Right lobe of liver (tissue), 6 donors: ENCODE measurements at places on chromosomes 6 and 20.
A peak's percentile ranks its signal among the peaks of the same experiment; 100 is the strongest.

DNA sequence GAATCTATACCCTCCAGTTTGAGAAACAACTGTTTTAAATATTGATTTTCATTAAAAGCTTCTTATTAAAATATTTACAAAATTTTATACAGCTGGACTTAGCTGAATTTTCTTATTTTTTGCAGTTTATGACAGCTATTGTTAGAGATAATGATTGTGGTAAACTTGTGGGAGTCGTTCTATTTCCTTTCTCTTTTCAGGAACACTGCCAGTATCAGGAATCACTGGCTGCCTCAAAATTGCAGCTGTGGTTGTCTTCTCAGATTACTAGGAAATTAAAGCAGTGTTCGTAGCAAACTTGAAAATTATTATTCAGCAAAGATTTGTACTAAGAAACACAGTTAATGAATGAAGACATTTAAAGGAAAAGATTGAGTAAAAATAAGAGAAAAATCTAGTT is 311.0 kb downstream of the CENPW start:
- DNase-seq = no peak
- no peak overlapping the region for H3K4me3 ChIP-seq
- H3K36me3 ChIP-seq = no peaks in the 10 kb centered on the region
- H3K27ac ChIP-seq = no peak overlapping the region
- no peaks in the 10 kb centered on the region for H3K4me1 ChIP-seq

- H3K36me3 ChIP-seq = no peaks in the 10 kb centered on the region
- DNase-seq = no peak
- H3K4me1 ChIP-seq = peaks cover 11% of the 10 kb centered on the region
- no peak overlapping the region for H3K4me3 ChIP-seq
- no peak overlapping the region for H3K27ac ChIP-seq
These were observed 3.1 kb downstream of the HS3ST5 start for GRCh38 chr6:114339706-114340105.

- no peak overlapping the region for H3K27ac ChIP-seq
- H3K4me3 ChIP-seq = no peak overlapping the region
- H3K36me3 ChIP-seq = no peaks in the 10 kb centered on the region
These were observed 116.5 kb downstream of the SAMD5 start for GRCh38 chr6:147624946-147625515.

DNA sequence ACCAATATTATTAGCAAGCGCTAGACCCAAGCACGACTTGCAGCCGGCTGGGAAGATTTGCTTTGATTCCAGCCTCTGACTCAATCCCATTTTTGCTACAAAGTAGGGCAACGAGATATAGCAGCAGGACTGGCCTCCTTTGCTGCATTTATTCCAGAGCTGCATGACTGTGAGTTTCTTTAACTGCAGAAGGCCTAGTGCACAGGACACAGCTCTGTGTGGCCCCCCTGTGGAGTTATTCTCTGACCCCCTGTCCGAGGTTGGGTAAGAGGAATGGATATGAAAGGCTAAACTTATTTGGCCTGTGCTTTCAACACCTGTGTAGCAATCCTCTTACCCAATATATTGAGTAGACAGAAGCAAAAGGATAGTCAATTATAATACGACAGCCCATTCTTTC is 133.3 kb upstream of the SPTLC3 start:
- no peaks in the 10 kb centered on the region for H3K27me3 ChIP-seq
- H3K36me3 ChIP-seq = no peaks in the 10 kb centered on the region
- H3K4me1 ChIP-seq = no peaks in the 10 kb centered on the region
- no peak for DNase-seq

- no peak for DNase-seq
- no peaks in the 10 kb centered on the region for H3K4me1 ChIP-seq
- H3K27me3 ChIP-seq = no peaks in the 10 kb centered on the region
- H3K36me3 ChIP-seq = no peaks in the 10 kb centered on the region
- H3K4me3 ChIP-seq = no peak overlapping the region
These were observed 85.8 kb upstream of the TIAM2 start for GRCh38 chr6:154909311-154909710.

- H3K27ac ChIP-seq = peak overlapping the region; percentile 98
- H3K36me3 ChIP-seq = no peaks in the 10 kb centered on the region
- H3K4me3 ChIP-seq = peak overlapping the region; percentile 84
- peaks cover 62% of the 10 kb centered on the region for H3K4me1 ChIP-seq
- H3K27me3 ChIP-seq = no peaks in the 10 kb centered on the region
These were observed 8.1 kb downstream of the FOXA2 start for GRCh38 chr20:22576273-22576672.

- H3K4me3 ChIP-seq = no peak overlapping the region
- no peak overlapping the region for H3K27ac ChIP-seq
- DNase-seq = no peak
- H3K4me1 ChIP-seq = no peaks in the 10 kb centered on the region
- no peaks in the 10 kb centered on the region for H3K36me3 ChIP-seq
- no peaks in the 10 kb centered on the region for H3K27me3 ChIP-seq
These were observed 93.6 kb downstream of the CDH4 start for GRCh38 chr20:61345656-61346055.

GRCh38 chr6:77715588-77715987 is 62.7 kb downstream of the MEI4 start:
- no peak for DNase-seq
- H3K27ac ChIP-seq = no peak overlapping the region
- H3K36me3 ChIP-seq = no peaks in the 10 kb centered on the region
- H3K27me3 ChIP-seq = no peaks in the 10 kb centered on the region
- no peak overlapping the region for H3K4me3 ChIP-seq

DNA sequence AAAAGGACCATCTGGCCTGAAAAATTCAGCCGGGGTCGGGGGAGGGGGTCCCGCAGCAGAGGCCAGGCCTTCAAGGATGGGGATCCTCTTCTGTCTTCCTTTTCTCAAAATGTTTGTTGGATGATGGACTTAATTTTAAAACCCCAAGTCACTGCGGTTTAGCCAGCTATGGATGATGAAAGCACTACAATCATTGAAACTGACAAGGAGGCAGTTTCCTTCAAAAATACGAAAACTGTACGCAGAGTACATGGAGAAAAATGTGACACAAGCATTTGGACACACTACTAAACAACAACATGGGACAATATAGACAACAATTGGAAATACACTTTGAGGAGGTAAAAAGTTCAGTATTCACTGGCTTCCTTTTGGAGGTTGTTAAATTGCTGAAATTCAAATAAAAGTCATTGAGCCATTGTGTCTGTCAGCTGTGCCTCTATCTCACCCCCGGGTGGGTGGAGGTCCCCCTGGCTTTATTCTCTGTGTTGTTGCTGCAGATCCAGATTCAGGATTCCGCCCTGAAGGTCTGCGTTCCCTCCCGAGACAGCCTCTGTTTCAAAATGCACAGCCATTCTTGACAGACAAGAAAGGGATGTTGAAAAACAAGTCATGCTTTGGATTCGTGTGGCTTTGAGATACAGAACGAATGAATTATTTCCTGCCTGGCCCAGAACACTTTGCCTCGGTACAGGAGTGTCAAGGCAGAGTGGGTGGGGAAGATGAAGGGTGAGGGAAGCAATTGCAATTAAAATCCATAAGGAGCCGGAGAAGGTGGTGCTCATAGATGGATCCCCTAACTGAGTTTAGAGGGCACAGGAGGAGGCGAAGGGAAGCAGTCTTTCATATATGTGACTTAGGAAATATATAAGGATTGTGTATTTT is 118.2 kb downstream of the TTLL2 start:
- H3K27ac ChIP-seq = no peak overlapping the region
- H3K4me3 ChIP-seq = no peak overlapping the region
- H3K4me1 ChIP-seq = no peaks in the 10 kb centered on the region
- H3K27me3 ChIP-seq = no peaks in the 10 kb centered on the region
- DNase-seq = no peak

- DNase-seq = no peak
- no peaks in the 10 kb centered on the region for H3K4me1 ChIP-seq
- H3K27me3 ChIP-seq = no peaks in the 10 kb centered on the region
These were observed 533.5 kb upstream of the MMS22L start for GRCh38 chr6:97816526-97816925.

DNA sequence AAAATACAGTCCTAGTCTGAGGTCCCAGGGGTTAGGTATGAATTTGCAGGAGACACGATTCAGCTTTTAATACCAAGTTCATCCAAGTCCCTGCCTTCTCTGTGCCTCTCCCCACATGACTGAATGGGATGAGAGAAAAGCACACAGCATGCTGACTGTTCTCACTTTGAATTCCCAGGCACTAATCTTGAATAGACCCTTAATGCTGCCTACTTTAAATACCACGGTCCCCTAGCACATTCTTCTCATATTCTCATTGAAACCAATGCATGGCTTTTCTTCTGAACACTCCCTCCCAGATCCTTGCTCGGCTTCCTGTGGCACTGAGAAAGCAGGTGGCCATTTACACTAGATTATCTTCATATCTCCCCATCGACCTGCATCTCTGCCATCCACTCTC is 30.1 kb upstream of the SCAF8 start:
- H3K36me3 ChIP-seq = no peaks in the 10 kb centered on the region
- no peak for DNase-seq
- H3K27ac ChIP-seq = no peak overlapping the region
- H3K4me3 ChIP-seq = no peak overlapping the region

GRCh38 chr6:13435477-13436246 is 51.7 kb downstream of the GFOD1 start:
- no peak for DNase-seq
- H3K27ac ChIP-seq = no peak overlapping the region
- H3K36me3 ChIP-seq = no peaks in the 10 kb centered on the region
- H3K27me3 ChIP-seq = no peaks in the 10 kb centered on the region

GRCh38 chr6:20404641-20405032 is 3.0 kb downstream of the E2F3 start:
- H3K36me3 ChIP-seq = no peaks in the 10 kb centered on the region
- DNase-seq = no peak
- peak overlapping the region; percentile 71 for H3K4me3 ChIP-seq
- no peaks in the 10 kb centered on the region for H3K4me1 ChIP-seq

DNA sequence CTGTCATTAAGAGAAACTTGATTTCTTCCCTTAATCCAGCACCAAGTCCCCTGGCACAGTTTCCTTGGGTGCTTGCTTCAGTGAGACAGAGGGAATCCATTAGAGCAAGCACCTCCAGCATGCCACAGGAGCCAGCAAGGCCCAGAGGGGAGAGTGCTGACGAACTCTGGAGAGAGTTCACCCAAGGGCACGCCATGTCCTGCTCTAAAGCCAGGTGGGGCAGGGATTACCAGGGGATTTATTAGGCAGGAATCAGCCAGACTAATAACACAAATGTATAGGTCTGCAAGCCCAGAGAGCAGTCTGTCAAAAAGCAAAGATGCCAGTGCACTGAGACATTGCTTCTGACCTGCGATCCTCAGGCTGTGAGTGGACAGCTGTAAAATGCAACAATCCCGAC is 155.4 kb upstream of the SYNDIG1 start:
- no peaks in the 10 kb centered on the region for H3K4me1 ChIP-seq
- no peak overlapping the region for H3K27ac ChIP-seq
- H3K4me3 ChIP-seq = no peak overlapping the region
- H3K36me3 ChIP-seq = no peaks in the 10 kb centered on the region
- no peaks in the 10 kb centered on the region for H3K27me3 ChIP-seq
- DNase-seq = no peak

GRCh38 chr6:167044696-167045095 is 45.5 kb downstream of the CEP43 start:
- no peak overlapping the region for H3K4me3 ChIP-seq
- DNase-seq = no peak
- no peak overlapping the region for H3K27ac ChIP-seq
- H3K27me3 ChIP-seq = no peaks in the 10 kb centered on the region

DNA sequence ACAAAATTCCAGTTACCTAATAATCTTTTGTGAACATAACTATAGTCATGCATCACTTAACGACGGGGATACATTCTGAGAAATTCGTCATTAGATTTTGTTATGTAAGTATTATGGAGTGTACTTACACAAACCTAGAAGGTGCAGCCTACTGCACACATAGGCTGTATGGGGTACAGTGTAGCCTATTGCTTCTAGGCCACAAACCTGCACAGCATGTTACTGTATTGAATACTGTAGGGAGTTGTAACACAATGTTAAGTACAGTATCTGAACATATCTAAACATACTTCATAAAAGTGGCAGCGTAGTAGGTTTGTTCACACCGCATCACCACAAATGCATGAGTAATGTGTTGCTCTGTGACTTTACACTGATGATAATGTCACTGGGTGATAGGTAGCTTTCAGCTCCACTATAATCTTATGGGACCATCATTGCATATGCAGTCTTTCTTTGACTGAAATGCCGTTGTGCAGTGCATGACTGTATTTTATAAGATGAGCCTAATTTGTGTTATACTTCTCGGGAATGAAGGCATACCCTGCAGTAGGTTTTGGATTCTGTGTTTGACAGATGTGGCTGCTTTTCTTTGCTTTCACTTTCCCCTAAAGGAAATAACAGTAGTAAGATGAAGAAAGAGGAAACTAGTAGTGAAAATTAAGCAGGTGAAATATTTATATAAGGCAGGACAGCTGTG is 365.6 kb downstream of the FARS2 start:
- H3K27ac ChIP-seq = no peak overlapping the region
- no peak for DNase-seq
- no peak overlapping the region for H3K4me3 ChIP-seq
- H3K4me1 ChIP-seq = no peaks in the 10 kb centered on the region
- no peaks in the 10 kb centered on the region for H3K36me3 ChIP-seq
- H3K27me3 ChIP-seq = no peaks in the 10 kb centered on the region

DNA sequence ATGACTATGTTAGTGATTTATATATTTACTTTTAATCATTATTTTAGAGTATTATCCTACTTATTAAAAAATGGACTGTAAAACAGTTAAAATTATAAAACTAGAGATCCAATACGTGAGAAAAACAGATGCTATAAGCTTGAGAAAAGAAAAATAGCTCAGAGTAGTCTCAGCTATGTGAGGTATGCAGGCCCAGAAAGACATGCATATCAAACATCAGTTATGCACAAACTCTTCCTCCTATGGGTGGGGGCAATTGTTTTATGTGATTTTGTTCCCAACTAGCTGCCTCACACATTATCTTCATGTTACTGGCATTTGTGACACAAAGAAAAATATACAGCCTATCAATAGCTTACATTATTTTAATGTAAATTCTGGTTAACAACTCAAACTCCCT is 28.8 kb downstream of the RARS2 start:
- H3K27ac ChIP-seq = no peak overlapping the region
- no peaks in the 10 kb centered on the region for H3K27me3 ChIP-seq
- H3K4me3 ChIP-seq = no peak overlapping the region
- H3K36me3 ChIP-seq = peaks cover 6% of the 10 kb centered on the region
- DNase-seq = no peak

- H3K36me3 ChIP-seq = no peaks in the 10 kb centered on the region
- no peak for DNase-seq
- no peaks in the 10 kb centered on the region for H3K27me3 ChIP-seq
- no peak overlapping the region for H3K4me3 ChIP-seq
These were observed 29.3 kb upstream of the IGF2R start for GRCh38 chr6:159939591-159940016.

DNA sequence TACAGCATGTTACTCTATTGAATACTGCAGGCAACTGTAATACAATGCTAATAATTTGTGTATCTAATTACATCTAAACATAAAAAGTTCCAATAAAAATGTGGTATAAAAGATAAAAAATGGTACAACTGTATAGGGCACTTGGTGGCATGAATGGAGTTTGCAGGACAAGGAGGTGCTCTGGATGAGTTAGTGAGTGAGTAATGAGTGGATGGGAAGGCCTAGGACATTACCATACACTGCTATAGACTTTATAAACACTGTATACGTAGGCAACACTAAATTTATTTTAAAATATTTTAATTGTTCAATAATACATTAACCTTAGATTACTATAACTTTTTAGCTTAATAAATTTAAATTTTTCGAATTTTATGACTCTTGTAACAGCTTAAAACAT is 579.6 kb upstream of the MAN1A1 start:
- H3K36me3 ChIP-seq = no peaks in the 10 kb centered on the region
- H3K27me3 ChIP-seq = no peaks in the 10 kb centered on the region
- no peaks in the 10 kb centered on the region for H3K4me1 ChIP-seq
- no peak overlapping the region for H3K27ac ChIP-seq
- H3K4me3 ChIP-seq = no peak overlapping the region
- DNase-seq = no peak
